ENCODE measurements at places on chromosomes 4 and X. TPM values are rescaled to one million over a fixed set of nuclear protein-coding genes. Genes with fewer than 3 reads are reported as not detected.

Gene MAGEC3
- not detected for total RNA-seq

Gene CLTRN
- 0.79 TPM for total RNA-seq

Gene ACSL4
- total RNA-seq: 32.6 TPM

Gene SOWAHD
- not detected for total RNA-seq

Gene TNMD
- not detected for total RNA-seq

Gene TNIP3
- not detected for total RNA-seq

Gene SLC9B1
- not detected for total RNA-seq

Gene SLC6A14
- not detected for total RNA-seq

Gene ETDB
- total RNA-seq: not detected

Gene HELT
- total RNA-seq: not detected

Gene ADGRG4
- under 0.01 TPM for total RNA-seq

Gene POU3F4
- not detected for total RNA-seq

Gene TRPC5OS
- total RNA-seq: not detected

Gene PABPC4L
- 2.0 TPM for total RNA-seq

Gene PDGFC
- total RNA-seq: 65.0 TPM

Gene RS1
- not detected for total RNA-seq

Gene KLB
- total RNA-seq: 0.39 TPM
